ENCODE measurements at places on chromosomes 5 and 9. TPM values are rescaled to one million over a fixed set of nuclear protein-coding genes. Genes with fewer than 3 reads are reported as not detected.

DNA sequence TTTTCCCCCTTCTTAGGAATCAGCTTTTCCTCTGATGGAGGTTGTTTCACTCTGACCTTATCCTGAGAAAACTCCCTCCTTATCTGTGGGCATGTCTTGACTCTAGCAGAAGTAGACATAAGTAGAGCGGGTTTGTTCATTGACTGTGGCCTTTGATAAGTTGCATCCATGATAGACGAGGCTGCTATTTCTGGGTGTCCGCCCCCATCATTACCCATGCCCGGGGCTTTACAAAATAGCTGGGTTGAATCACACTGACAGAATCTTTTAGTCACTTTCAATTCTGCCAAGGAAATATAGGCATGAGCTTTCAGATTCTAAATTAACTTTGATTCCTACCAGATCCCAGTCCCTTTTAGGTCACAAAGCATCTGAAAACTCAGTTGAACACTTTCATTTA, 223.8 kb downstream of the SEC61B start:
- DNase-seq, result no peak
- no peaks in the 10 kb centered on the region for H3K4me1 ChIP-seq
- H3K4me3 ChIP-seq, result no peak overlapping the region
- H3K36me3 ChIP-seq, result no peaks in the 10 kb centered on the region

DNA sequence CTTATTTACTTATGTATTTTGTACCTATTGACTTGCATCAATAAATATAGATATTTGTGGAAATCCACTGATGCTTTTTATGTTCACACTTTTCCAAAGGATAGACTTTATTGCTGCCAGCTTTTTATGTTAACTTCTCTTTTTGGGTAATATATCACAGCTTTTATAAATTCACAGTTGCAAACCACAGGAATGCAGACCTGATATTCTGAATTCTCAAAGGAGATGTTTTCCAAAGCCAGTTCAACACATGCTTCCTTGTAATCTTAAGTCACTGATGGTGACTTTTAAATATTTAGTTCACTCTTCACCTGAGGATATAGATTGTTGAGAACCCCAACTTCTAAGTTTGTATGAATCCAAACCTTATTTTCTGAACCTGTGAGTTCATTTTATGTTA, 223.4 kb upstream of the PRR16 start:
- H3K27me3 ChIP-seq, result no peaks in the 10 kb centered on the region
- no peak overlapping the region for H3K27ac ChIP-seq
- no peak overlapping the region for H3K4me3 ChIP-seq
- no peak for DNase-seq
- no peaks in the 10 kb centered on the region for H3K36me3 ChIP-seq

DNA sequence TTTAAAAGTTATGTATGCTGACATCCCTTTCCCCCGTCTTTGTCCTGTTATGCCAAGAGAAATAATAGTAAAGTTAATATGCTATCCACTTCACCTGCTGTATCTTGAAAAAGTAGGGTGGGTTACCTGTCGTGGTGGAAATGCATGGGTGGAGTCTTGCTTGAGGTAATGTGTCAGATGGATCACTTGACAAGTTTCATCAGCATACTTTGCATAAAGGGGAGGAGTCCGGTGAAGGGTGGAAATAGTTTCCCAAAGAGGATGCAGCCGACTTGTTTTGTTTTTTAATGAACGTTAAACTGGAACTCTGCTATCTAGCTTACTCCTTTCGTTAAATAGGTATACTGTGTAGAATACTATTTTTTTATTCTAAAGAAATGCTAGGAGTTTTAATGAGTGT, 9.0 kb upstream of the DMRT3 start:
- H3K4me1 ChIP-seq, result peaks cover 16% of the 10 kb centered on the region
- H3K36me3 ChIP-seq, result no peaks in the 10 kb centered on the region
- peaks cover 63% of the 10 kb centered on the region for H3K27me3 ChIP-seq
- DNase-seq, result no peak

The KIF4B gene
- total RNA-seq, result 0.05 TPM

The CCDC192 gene
- total RNA-seq, result not detected

Data from activated CD4-positive, alpha-beta T cell treated with anti-CD3 and anti-CD28 coated beads for 36 hours (primary cell).